NCI-H1105 (cell line): ENCODE measurements at places on chromosomes 2 and 18.

- no peak for DNase-seq
Measured at GRCh38 chr2:86038291-86039081, 67.2 kb downstream of the POLR1A start.

DNA sequence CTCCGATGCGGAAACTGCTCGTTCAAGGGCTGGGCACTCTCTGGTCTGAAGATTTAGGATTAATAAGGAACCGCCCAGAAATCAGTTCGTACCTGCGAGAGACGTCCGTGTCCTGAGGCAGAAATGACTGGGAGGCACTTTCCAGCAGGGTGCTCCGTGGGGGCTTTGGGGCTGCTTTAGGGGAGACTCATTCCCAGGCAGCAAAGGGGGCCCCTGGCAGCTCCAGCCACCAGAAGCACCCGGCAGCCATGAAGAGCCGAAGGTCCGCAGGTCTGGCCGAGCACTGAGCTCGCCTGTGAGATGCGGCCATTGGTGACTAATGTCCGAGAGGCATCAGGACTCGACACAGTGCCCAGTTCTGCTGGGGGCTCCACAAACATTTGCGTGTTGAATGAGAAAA lies 20.9 kb downstream of the KCNG2 start:
- no peak for DNase-seq

GRCh38 chr2:74540291-74540690 lies 10.6 kb downstream of the HTRA2 start:
- DNase-seq: no peak

DNA sequence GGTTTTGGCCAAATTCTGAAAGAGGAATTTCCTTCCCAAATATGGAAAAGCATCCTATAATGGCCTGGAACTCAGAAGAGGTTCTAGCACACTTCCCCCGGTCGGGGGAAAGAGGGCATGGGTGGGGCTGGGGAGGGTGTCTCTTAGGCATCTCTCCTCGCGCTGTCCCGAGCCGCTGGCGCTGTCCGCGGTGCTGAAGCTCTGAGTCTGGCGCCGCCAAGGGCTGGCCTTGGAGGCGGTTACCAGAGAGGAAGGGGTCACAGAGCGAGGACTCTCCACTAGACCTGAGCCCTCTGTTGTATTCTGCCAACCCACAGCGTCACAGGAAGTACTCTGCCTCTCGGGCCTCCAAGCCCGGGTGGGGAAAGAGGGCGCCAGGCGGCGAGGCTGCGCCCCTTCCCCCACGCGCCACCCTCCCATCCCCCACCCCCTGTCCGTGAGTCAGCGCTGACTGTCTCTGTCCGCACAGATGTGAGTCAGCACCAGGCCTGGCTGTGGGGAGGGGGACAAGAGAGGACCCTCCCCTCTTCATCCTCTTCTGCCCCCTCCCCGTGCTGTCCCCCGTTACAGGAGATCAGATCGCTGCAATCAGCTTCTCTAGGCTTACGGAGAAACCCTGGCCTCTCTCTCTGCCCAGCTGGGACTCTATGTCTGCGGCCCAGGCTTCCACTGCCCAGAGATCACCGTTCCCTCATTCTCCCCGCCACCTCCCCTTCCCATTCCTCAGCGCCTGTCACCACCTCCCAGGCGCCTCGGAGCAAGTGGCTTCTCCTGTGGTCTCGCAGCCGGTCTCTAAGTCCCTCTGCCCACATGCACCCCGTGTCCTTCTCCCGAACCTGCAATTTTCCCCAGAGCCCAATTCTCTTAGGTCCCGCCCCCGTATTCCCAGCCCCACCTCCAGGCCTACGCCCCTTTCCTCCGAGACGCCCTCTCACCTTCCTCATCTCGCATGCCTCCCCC lies 779 bp downstream of the PTPRN start:
- DNase-seq: peak; percentile 14

GRCh38 chr2:204315236-204315662 lies 230.0 kb upstream of the PARD3B start:
- DNase-seq: peak; percentile 23

DNA sequence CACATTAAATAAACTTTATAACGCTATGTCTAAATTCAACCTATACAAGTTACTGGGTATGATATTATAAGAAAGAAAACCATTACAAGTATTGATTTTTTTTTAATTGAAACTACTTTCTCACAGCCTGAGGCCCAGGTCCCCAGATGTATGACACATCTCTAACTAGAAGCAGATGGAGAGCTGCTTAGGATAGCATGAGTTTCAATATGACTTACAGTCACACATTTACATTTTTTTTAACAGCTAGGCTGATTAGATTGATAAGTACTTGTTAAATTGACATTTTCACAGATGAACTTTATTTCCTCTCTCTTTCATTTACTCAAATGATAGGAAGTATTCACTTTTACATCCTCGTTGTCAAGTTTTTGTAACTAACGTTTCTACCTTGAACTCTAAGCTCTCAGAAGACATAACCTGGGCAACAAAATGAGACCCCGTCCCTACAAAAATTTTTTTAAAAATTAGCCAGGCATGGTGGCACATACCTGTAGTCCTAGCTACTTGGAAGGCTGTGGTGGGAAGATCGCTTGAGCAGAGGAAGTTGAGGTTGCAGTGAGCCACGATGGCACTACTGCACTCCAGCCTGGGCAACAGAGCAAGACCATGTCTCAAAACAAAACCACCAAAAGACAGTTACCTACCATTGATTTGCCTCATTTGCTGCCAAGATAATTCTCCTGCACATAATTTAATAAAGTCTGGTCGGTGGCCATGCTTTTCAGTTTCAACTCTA lies 52.4 kb downstream of the STK39 start:
- no peak for DNase-seq

DNA sequence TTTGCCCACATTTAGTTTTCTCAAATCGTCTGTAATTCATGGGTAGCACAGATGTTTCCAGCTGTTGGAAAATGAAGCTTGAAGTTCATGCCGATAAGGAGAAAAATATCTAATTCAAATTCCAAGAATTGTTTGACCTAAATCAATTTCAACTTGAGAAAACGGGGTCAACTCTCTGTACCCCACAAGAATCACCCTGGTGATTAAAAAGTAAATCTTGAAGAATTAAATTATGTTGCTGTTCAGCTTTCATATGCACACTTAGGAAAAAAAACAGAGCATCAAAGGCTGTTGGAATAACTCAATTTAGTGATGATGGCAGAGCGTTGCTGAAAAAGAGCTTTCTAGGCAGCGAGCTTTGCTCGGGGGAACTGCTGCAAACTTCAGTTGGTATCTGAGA lies 43.0 kb downstream of the SLC4A3 start:
- DNase-seq: no peak

- DNase-seq: peak; percentile 13
Measured at GRCh38 chr2:10006236-10007161, 36.9 kb upstream of the KLF11 start.
